Caudate nucleus (tissue), 63 donors: ENCODE measurements at places on chromosomes 16 and 17.

- DNase-seq = no peak
These were observed 43.5 kb downstream of the CYB561 start for GRCh38 chr17:63402431-63403212.

DNA sequence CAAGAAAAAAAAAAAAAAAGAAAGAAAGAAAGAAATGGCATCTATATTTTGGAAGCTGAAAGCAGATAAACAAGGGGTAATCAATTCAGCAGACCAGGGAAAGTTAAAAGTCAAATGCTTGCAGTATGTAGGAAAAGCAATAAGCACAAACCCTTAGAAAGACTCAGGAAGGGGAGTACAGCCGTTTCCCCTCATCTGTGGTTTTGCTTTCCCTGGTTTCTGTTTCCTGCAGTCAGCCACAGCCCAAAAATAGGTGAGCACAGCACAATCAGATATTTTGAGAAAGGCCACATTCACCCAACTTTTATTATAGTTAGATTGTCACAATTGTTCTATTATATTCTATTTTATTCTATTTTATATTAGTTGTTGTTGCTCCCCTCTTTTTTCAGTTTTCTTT lies 14.4 kb upstream of the ALOX12 start:
- DNase-seq = no peak

- DNase-seq = no peak
These were observed 8.6 kb upstream of the APPBP2 start for GRCh38 chr17:60534613-60535157.

DNA sequence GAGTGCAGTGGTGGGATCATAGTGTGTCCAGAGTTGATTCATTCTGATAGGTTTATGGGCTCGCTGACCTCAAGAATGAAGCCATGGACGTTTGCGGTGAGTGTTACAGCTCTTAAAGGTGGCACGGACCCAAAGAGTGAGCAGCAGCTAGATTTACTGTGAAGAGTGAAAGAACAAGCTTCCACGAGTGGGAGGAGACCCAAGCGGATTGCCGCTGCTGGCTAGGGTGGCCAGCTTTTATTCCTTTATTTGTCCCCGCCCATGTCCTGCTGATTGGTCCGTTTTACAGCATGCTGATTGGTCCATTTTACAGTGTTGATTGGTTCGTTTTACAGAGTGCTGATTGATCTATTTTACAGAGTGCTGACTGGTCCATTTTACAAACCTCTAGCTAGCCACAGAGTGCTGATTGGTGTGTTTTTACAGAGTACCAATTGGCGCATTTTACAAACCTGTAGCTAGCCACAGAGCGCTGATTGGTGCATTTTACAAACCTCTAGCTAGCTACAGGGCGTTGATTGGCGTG lies 17.5 kb downstream of the CACNG4 start:
- DNase-seq = no peak

DNA sequence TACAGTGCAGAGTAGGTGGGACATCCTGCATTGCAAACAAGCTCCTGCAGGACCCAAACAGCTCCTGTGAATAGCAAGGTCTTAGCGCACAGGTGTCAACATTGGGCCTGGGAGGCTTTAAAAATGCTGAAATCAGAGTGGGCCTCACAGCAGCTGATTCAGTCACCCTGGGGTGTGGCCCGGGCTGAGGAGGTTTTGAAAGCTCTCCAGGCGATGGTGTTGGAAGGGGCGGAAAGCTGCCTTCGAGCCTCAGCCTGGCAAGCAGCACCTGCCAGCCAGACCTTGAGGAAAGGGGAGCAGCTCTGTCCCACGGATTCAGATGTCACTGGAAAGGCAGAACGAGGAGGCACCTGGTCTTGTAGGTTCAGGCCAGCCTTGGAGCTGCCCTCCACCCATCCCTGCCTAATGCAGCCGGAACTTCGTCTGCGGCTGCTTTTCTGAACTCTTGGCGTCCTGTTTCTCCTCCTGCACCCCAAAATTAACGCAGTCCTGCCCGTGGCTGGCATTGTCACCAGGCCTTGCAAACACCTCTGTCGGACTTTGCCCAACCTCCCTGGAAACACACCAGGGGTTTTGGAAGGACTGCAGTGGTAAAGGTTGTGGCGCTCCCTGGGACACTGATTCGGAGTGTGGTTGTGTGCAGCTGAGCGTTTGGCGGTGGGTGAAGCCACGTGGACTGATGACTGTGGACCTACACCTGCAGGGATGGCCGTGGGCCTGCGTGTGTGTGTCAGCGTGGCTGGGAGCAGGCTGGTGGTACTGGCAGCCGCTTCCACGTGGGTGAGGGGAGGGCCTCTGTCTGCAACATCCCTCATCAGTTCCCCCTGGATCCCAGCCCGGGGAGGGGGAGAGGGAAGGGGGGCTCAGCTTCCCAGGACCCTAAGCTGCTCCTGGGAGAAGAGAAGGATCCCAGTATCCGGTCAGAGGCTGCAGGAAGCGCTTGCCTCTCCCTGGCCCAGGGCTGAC lies 3.4 kb downstream of the NECAB2 start:
- DNase-seq = no peak
